T-helper 9 cell (primary cell): ENCODE measurements at places on chromosomes 13 and 19.
A peak's percentile ranks its signal among the peaks of the same experiment; 100 is the strongest.

DNA sequence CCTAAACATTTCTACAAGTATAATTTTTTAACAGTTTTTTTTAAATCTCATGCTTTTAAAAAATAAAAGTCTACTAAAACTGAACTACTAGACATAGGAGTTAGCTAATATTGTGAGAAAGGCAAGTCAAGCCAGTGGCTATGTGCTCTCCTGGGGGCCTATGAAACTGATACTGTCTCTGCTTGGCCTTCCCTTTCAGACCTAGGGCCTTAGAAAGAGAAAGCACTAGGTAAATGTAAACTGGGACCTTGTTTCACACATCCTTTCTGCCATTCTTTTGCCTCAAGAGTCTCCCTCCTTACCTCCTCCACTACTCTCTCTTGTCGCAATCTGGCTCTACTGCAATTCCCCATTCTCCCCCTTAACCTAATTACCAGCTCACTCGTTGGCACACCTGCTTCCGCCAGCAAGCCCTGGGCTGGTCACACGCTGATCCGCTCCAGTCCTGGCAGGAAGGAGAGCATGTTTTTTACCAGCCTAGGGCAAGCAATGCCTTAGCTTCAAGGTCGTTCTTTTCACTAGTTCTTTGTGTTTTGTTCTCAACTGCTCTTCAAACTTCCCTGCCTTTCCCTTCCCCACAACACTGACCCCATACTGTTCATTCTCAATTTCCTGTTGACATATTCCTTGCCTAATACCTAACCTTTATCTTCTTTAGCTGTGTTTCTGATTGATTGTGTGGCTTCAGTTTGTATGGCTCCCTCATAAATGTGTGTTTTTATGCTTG, 23.1 kb downstream of the TBC1D4 start:
- no peak for DNase-seq

DNA sequence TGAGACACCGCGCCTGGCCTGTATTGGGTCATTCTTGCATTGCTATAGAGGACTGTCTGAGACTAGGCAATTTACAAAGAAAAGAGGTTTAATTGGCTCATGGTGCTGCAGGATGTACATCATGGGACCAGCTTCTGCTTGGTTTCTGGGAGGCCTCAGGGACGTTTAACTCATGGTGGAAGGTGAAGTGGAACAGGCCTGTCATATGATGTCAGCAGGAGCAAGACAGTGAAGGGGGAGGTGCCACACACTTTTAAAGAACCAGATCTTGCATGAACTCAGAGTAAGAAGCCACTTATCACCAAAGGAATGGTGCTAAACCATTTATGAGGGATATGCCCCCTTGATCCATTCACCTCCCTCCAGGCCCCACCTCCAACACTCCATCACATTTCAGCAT, 18.7 kb downstream of the CARD8 start:
- DNase-seq, result no peak

DNA sequence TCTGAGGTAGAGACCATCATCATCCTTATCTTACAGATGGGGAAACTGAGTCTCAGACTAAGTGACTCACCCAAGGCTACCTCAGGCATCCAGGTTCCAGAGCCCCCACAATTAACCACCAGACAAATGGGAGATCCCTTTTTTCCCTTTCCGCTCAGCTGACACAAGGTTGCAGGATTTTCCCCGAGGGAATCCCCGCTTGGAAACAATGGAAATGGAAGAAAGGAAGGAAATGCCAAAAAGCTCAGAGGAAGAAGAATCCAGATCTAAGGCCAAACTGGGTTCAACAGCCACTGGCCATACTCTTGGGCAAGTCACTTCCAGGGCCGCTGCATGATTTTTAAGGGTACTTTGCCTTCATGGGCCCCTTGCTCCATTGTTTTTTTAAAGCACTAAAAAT, 1.6 kb downstream of the ZNF71 start:
- no peak for DNase-seq

DNA sequence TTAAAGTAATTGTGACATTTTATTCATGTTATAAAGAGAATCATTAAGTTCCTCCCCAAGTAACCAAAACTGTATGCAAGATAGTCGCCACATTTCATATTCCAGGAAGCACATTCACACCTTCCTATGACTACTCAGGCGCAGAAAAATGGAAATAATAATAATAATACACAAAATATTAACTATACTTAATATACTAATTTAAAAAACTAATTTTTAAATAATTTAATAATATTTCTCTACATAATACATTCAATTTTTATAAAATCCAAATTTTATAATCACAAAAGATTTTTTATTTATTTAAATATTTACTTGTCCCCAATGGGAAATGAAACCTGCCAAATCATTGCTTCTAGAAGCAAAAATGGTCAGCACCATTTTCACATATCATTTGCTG, 797.4 kb upstream of the GPC6 start:
- no peak for DNase-seq

- no peak for DNase-seq
Measured at GRCh38 chr19:56993851-56994250, 125.9 kb upstream of the USP29 start.

DNA sequence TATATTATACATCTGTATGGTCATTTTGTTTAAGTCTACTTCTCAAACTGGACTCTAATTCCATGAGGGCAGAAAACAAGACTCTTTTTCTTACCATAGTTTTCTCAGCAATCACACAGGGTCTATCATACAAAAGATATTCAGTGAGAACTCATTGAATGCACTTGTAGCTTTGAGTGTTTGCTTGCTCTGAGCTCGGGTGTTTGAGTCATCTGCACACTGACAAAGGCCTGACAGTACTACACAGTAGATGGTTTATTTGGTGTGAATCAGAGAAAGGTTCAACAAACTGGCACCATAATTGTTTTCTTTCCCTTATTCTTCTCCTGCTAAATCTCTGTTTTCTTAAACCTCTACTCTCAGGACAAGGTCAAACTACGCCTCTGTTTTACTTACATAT, 586.4 kb downstream of the LMO7 start:
- no peak for DNase-seq

DNA sequence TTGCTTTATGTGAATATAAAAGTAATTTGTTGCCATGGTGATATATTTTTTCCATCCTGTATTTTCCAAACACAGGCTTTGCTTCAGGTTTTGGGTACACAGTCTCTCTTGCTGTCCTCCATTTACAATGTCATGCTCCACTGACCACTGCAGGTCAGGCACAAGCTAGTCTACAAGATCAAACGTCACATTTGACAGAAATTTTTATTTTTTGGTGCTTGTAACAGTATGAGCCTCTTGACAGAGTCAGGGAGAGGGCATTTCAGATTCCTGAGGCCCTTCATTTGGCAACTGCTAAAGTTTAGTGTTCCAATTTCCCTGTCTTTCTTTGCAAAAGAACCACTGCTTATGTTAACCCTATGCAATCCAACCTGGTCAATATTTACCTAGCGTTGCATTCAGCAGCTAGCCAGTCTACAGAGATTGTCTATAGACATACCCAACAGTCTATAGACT, 175.0 kb downstream of the RFC3 start:
- DNase-seq, result no peak

DNA sequence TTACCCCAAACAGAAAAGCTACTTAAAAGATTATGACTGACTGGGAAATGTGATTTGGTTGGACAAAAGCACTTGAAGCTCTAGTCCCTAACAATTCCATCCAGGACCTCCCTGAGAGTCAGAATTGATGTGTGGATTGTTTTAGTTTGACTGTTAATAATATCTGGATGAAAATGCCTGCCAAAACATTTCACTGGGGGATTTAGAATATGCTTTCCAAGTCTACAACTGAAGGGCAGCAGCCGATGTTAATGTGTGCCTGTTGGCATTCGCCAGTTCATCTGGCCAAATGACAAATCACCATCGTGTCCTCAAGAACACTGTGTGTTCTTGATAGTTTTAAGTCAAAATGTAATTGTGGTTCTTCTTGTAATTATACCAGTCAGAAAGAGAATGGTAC, 76.0 kb upstream of the TSC22D1 start:
- DNase-seq, result no peak

GRCh38 chr19:47767349-47767748, 11.2 kb upstream of the SELENOW start:
- no peak for DNase-seq

- no peak for DNase-seq
Measured at GRCh38 chr13:74037762-74038161, 96.4 kb downstream of the KLF12 start.

DNA sequence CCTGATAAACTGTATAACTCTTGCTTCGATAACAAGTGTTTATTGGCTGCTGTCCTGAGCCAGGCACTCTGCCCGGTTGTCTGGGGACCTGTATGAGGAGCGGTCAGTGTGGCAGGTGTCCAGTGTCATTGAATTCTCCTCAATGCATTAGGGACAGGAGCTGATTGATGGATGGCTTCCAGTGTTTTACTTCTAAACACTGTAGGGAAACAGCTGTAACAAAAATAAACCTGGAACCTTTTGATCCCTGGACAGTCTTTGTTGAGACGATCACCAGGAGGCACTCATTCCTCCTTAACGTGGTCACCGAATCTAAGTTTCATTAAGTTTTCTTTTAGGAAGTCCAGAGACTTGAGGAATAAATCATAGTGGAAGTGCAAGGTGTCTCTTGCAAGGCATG, 17.9 kb downstream of the UBAC2 start:
- no peak for DNase-seq

- peak; percentile 32 for DNase-seq
Measured at GRCh38 chr19:47111006-47111621, 2.5 kb downstream of the ZC3H4 start.

GRCh38 chr19:50553134-50553703, 15.0 kb downstream of the LRRC4B start:
- DNase-seq, result no peak

DNA sequence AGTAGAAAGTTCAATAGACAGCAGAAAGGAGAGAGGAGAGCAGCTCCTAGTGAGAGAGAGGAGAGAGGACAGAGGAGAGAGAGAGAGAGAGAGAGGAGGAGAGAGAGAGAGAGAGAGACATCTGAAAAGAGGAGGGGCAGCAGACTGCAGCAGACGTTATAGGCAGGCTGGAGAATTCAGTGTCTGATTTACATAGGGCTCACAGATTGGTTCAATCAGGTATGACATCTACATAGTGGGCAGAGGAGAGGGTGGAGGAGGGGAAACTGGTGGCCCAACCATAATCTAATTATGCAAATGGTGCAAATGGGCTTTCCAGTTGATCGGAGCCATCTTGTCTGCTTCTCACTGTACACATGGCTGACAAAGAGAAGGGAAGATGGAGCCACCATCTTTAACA, 221.3 kb upstream of the TRPC4 start:
- no peak for DNase-seq

GRCh38 chr13:54194233-54195024, 1165.8 kb downstream of the OLFM4 start:
- DNase-seq, result no peak

DNA sequence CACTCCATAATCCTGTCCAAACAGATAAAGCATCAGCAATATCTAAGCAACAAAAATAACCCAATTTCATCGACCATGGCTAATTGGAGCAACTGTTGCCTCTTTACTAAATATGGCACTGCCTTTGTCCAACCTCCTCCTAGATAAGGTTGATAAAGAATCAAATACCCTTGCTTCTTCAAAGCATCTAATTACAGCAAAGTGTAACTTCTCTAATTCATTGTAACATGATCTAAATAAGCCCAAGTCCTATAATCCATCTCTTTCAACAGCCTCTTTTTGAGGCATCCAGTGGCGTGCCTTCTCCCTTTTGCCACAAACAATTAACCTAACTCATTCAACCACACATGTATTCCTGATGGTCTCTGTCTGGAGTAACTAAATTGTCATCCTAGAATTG, 81.7 kb upstream of the KLHL1 start:
- DNase-seq, result no peak

- no peak for DNase-seq
Measured at GRCh38 chr19:46639358-46640182, 3.6 kb upstream of the GNG8 start.

GRCh38 chr13:42497798-42498197, 76.2 kb upstream of the TNFSF11 start:
- DNase-seq, result no peak

DNA sequence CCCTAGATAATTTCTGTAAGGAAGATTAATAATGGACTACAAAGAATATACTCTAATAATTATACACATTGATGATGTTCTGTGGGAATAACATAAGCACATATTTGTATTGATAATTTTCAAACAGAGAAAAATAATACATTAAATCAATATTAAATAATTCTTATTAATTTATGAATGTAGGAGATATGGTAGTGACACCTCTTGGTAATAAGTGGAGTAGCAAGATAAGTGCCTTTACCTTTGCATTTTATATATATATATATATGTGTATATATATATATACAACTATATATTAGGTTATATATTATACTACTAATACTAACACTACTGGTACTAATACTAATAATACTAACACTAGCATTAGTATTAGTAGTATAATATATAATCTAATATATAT, 905.8 kb downstream of the SLITRK1 start:
- DNase-seq, result no peak

- peak; percentile 66 for DNase-seq
Measured at GRCh38 chr19:4066682-4067395, at the start of gene ZBTB7A. ZBTB7A (minus strand) TSS chr19:4066899; CDS start chr19:4055232, 11,667 bp downstream.

GRCh38 chr13:88585861-88586260, 914.7 kb downstream of the SLITRK5 start:
- DNase-seq, result no peak

DNA sequence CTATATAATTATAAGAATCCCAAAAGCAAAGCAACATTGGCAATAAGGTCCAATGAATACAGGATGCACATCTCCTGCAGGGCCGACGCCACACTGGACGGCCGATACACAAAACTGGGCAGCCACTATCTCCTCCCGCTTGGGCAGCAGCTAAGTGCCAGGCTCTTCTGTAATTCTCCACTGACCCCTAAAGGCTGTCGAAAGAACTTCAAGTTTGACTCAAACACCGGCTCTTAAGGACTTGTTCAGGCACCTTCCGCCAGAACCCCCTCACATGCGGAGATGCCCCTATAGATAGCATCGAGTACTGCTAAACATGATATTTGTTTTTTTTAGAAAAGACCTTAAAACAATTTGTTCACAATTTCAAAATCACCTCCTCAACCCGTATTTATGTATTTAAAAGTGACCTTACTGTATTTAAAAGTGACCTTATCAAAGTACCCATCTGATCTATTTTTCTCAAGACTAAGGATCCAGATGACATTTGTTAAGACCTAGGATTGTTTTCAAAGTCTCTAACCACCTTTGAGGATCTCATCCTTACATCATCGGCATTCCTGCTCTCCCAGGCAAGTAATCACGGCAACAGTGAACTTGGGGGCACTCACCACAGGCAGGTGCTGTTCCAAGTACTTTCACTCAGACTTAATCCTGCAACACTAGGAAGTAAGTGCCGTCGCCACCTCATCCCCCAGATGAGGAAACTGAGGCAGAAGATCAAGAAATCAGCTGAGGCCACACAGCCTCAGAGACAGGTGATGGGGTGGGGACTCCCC, 77.8 kb downstream of the TUBGCP3 start:
- DNase-seq, result no peak

GRCh38 chr13:111666164-111666776, 345.8 kb downstream of the TEX29 start:
- DNase-seq, result no peak

GRCh38 chr13:66665991-66666390, 564.1 kb downstream of the PCDH9 start:
- DNase-seq, result no peak
